ENCODE measurements at places on chromosomes 11 and 22.

GRCh38 chr11:67494371-67495233 lies 10.6 kb downstream of the PITPNM1 start:
- no peak for DNase-seq

- DNase-seq, result no peak
These were observed 36.0 kb downstream of the ART5 start for GRCh38 chr11:3605771-3606203.

DNA sequence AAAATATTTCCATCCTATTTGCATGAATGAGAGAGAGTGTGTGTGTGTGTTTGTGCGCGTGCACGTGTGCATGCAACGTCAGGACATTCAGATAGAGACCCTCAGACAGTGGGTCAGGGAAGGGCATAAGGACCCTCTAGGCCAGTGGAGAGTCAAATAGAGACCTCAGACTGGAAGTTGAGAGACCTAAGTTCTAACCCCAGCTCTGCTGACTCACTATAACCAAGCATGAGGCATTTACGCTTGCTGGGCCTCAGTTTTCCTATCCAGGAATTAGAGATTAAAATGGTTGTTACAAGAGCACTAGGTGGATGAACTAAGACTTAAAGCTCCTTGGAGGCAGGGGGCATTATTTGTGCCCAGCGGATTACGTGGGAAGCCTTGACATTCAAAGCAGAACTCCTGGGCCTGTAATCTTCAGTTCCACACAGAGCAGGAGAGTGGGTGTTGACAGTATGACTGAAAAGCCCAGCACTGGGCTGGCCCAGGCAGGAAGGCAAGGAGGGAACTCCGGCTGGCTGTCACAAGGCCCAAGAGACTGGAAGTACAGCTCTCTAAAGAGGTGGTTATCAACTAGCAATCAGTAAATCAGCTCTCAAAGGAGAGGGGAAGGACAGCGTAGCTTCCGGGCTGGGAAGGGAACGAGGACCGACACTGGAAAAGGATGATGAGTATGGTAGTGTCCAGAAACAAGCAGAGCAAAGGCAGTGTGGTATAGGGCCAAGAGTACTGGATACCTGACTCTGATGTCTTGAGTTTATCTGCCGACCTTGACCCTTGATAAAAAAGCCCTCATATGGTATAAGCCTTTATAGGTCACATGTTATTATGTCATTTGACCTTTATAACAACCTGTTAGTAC lies 9.2 kb downstream of the RHOG start:
- no peak for DNase-seq

GRCh38 chr11:68978931-68979594 lies 1.7 kb downstream of the MRGPRD start:
- no peak for DNase-seq

GRCh38 chr11:66410191-66410590 lies 10.6 kb upstream of the NPAS4 start:
- DNase-seq, result no peak

DNA sequence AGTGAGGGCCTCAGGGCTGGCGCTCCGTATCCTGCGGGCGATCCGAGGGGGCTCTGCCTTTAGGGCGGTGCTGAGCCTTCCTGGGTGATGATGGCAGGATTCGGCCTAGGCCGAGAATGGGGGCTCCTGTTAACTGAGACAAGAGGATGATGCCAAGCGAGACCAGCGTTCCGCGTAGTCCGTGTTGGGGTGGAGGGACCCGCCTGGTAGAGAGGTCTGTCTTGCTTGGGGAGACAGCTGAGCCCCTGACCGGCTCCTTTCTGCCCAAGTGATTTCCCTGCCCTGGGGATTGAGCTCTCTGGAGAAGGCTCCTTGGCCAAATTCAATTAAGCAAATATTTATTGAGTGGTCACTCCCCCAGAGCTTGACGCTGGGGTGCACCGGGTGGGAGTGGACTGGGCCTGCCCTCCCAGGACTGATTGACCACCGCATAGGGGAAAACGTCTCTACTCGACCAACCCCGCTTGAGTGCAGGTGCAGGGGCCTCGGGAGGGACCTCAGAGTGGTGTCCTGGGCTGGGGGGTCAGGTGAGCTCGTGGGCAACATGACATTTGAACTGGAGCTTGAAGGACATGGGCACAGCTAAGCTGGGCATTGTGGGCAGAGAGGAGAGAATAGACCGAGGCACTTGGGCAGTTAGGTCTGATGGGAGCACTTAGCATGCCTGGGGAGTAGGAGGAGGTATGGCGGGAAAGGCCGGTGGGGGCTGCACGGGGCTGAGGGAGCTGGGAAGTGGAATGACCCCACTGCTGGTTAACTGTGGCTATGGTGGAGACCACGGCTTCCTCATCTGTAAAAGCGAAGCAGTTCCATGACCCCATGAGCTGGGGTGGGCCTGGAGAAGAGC lies 1.1 kb downstream of the GNAZ start:
- DNase-seq, result no peak

- peak; percentile 94 for DNase-seq
These were observed at the start of gene BCL2L13 for GRCh38 chr22:17638432-17639246. TSS of gene BCL2L13 (plus strand) at chr22:17638757. CDS start at chr22:17655712, 16,955 bp downstream.

DNA sequence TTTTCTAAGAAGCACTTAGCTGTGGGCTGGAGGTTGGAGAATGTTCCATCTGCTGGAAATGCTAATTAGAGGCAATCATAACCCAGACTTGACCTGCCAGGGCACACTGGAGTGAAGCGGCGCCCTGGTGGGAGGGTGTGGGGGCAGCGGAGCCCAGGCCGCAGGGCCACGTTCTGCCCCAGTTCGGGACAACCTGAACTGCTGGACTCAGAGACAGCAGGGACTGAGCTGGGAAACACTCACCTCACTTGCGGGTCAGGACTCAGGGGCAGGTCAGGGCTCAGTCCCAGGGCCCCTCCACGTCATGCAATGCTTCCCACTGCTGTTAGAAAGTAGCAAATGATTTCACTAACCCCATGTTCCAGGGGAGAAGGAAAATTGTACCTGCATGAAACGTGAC lies 316.4 kb downstream of the NTM start:
- no peak for DNase-seq

DNA sequence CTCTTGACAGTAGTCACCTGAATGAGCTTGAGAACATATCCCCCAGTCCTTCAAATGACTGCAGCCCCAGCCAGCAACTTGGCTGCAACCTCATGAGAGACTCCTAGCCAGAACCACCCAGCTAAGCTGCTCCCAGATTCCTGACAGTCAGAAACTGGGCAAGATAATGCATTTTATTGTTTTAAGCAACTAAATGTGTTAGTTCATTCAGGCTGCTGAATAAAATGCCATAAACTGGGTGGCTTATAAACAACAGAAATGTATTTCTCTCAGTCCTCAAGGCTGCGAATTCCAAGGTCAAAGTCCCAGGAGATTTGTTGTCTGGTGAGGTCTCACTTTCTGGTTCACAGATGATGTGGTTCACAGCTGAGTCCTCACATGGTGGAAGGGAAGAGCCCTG lies 5.8 kb upstream of the PAMR1 start:
- no peak for DNase-seq

DNA sequence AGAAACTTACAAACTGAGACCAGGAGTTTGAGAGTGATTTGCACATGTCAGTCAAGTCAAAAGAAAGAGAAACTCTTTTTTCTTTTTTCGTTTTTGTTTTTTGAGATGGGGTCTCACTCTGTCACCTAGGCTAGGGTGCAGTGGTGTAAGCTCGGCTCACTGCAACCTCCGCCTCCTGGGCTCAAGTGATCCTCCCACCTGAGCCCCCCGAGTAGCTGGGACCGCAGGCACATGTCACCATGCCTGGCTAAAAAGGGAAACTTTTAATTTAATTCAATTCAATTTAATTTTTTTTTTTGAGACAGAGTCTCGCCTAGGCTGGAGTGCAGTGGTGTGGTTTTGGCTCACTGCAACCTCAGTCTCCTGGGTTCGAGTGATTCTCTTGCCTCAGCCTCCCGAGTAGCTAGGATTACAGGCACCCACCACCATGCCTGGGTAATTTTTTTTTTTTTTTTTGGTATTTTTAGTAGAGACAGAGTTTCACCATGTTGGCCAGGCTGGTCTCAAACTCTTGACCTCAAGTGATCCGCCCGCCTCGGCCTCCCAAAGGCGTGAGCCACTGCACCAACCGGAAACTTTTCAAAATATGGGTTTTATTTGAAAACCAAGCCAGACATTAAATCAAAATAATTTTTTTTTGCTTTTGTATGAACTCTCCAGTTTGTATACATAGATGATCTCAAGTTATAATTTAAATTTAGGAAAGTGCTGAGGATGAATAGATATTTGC lies 9.9 kb downstream of the UCP3 start:
- DNase-seq, result no peak

- no peak for DNase-seq
These were observed 22.9 kb upstream of the RFPL3 start for GRCh38 chr22:32334660-32335365.

DNA sequence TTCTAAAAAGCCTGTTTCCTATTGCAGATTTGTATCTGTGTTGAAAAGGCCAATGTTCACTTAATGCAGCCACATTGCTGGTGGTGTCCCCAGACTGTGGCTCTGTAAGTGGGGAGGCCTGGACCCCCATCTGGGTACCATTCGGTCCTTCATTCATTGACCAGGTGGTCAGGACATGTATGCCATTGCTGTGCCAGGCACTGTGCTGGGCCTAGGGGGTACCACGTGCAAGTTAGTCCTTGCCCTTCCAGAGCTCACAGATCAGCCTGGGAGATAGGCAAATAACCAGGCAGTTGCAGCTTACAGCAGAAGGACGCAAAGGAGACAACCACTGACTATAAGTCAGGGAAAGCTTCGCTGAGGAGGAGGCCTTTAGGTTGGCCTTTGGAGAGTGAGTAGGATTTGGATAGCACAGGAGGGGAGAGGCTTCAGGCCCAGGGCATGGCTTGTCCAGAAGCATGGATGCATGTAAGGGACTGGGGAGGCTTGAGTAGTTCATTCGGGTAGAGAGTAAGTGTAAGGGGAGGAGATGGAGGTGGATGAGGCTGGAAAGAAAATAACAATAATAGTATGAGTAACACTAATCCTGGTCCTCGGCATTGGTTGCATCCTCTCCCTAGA lies 5.0 kb downstream of the PRDM11 start:
- no peak for DNase-seq

DNA sequence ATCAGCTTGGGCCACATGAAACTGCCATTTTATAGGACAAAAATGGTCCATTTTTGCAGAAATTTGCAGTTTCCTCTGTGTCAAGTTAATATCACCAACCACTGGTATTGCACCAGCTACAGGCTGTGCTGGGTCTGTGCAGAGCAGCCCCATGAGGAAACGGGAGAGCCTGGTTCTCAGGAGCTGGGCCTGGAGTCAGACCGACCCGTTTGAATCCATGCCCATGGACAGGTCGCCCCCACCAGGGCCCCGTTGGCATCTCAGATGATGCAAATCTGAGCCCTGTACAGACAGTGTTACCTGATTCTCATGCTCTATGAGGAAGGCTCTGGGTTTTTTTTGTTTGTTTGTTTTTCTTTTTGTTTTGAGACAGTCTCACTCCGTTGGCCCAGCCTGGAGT lies 9.8 kb upstream of the SEC14L6 start:
- DNase-seq, result no peak

DNA sequence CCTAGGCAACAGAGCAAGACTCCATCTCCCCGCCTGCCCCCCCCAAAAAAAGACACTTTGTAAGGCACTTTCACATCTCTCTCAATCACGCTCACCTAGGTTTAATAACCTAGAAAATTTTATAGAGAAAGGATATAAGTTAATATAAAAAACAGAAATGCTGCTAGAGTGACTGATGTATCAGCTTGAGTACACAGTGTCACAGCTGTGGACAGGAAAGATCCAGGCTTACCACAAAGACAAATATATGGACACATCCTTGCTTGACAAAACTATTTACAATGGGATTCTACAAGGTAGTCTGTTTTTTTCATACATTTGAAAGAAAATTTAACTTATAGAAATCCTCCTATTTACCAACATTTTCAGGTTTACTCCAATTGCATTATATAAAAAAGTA lies 96.7 kb downstream of the ABTB2 start:
- DNase-seq, result no peak

DNA sequence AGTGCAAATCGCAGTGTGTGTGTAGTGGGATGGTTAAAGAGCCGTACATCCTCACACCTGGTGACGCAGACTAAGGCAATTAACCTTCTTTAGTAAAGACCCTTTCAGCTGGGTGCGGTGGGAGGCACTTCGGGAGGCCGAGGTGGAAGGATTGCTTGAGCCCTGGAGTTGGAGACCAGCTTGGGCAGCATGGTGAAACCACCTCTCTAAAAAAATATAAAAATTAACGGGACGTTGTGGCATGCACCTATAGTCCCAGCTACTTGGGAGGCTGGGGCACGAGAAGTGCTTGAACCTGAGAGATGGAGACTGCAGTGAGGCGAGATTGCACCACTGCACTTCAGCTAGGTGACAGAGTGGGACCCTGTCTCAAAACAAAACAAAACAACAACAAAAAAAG lies 31.5 kb downstream of the ZBTB16 start:
- no peak for DNase-seq

GRCh38 chr22:39443398-39443797 lies 13.4 kb upstream of the MGAT3 start:
- DNase-seq, result no peak

DNA sequence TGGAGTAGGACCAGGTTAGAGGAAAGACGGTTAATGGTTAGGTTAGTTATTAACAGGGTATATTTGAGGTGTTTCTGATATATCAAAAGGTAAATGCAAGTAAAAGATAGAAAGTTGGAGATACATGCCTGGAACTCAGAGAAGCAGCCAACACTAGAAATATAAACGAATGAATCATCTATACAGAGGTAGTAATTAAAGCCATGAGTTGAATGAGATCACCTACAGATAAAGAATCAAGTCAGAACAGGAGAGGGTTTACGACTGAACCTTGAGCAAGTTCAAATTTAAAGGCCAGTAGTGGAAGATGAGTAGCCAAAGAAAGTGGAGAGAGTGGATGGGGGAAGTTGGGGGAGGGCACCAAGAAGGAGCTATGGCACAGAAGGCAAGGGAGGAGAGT lies 73.9 kb downstream of the SPON1 start:
- no peak for DNase-seq

GRCh38 chr11:102254047-102254446 lies 63.2 kb upstream of the BIRC3 start:
- no peak for DNase-seq

GRCh38 chr11:36775756-36776155 lies 177.7 kb upstream of the RAG2 start:
- DNase-seq, result no peak

DNA sequence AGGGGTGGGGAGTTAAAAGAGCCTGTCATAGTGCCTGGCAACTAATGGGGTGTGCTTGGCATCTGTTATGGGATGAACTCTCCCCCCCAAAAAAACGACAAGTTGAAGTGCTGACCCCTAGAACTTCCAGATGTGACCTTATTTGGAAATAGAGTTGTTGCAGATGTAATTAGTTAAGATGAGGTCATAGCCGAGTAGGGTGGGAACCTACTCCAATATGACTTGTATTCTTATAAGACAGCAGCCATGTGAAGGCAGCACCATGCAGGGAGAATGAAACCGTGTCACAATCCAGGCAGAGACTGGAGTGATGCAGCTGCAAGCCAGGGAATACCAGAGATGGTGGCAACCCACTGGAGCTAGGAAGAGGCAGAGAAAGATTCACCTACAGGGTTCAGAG lies 394.5 kb downstream of the TENM4 start:
- DNase-seq, result no peak

GRCh38 chr11:223884-224283 lies 12.3 kb downstream of the SIRT3 start:
- DNase-seq, result no peak

Measured in ELR (cell line).